Smooth muscle cell of the coronary artery (primary cell): ENCODE measurements at places on chromosomes 11 and 22. TPM values are rescaled to one million over a fixed set of nuclear protein-coding genes. Genes with fewer than 3 reads are reported as not detected.

GAL3ST1 gene
- total RNA-seq = not detected in 2 replicates

OLFML1 gene
- total RNA-seq = 0.15 and 53.7 TPM in 2 replicates

DDTL gene
- 2.2 and 11.0 TPM in 2 replicates for total RNA-seq

SLC5A4 gene
- total RNA-seq = not detected in 2 replicates

ESAM gene
- total RNA-seq = 0.23 and 3.8 TPM in 2 replicates
